ENCODE measurements at places on chromosomes 11 and 22.

- DNase-seq: no peak
Observed at GRCh38 chr11:30567120-30567519, 19.0 kb downstream of the MPPED2 start.

- no peak for DNase-seq
Observed at GRCh38 chr11:108768370-108768769, 103.5 kb downstream of the DDX10 start.

- DNase-seq: no peak
Observed at GRCh38 chr11:60528465-60528864, 13.3 kb downstream of the MS4A13 start.

DNA sequence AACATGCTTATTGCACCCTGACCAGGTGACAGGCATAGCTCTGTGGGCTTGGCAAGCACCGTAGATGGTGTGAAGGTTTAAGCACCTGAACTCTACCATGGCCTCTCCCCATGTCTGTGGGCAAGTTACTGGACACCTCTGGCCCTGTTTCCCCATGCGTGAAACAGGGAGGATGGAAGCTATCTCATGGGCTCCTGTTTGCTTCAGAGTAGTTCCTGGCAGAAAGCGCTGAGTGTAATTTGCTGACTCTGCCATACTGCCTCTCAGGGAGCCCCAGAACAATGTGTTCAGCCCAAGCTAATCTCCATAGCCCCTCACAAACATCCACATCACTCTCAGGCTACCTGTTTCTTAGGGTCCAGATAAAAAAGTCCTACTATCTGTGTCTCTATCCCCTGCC lies 2.4 kb downstream of the CBX6 start:
- no peak for DNase-seq

GRCh38 chr11:26593691-26594090 lies 21.6 kb upstream of the MUC15 start:
- no peak for DNase-seq

- DNase-seq: peak; percentile 8
Observed at GRCh38 chr22:30036656-30037055, 43.6 kb upstream of the HORMAD2 start.
